Dermis microvascular lymphatic vessel endothelial cell (primary cell): ENCODE measurements at places on chromosomes 1 and 21.

DNA sequence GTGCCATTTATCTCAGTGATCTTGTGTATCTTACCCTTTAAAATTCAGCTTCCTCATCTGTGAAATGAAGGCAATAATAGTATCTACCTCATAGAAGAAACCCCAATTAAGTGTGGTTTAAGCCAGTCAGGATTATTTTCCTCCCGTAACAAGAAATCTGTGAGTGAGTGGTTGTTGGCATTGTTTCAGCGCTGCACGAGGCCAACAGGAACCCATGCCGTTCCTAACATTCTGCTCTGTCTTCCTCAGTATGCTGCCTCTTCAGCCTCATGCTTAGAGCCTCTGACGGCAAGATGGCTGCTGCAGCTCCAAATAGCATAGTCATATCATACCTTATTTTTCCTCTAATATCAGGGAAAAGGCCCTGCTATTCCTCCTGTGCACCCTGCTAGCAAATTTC lies 289.7 kb downstream of the TM2D1 start:
- DNase-seq = no peak

DNA sequence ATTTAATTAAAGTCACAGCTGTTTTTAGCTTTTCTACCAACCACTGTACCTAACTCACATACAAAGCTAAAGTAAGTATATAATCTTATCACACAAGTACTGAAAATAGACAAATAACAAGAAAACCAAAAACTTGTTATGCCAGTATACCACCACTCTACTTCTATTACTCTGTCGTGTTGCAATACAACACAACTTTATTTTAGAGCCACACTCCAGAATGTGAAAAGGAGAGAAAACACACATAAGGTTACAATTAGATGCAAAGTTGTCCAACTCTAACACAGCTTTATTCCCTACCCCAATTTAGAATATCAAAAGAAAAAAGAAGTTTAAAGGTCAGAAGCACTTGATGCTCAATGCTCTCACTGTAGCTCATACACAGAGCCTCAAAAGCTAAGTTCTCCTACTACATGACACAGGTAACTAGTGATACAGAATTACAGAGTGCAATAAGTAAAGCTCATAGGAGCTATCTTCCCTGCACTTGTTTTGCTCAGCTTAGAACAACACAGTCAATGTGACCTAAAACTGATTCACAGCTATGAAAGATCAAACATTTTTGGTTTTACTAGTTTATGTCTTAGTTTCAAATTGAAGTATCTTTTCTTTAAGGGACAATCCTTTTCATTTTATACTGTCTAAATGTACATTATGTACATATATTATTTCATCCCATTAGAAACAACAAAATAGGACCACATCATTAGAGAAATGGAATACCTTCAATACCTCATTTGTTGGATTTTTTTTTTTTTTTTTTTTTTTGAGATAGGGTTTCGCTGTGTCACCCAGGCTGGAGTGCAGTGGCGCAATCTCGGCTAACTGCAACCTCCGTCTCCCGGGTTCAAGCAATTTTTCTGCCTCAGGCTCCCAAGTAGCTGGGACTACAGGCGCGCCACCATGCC lies 29.2 kb downstream of the EYA3 start:
- no peak for DNase-seq

GRCh38 chr1:191125950-191126349 lies 648.3 kb upstream of the BRINP3 start:
- no peak for DNase-seq

GRCh38 chr1:31155216-31155806 lies 84.4 kb downstream of the NKAIN1 start:
- DNase-seq = no peak

GRCh38 chr1:228039986-228040385 lies 33.2 kb downstream of the WNT3A start:
- no peak for DNase-seq

GRCh38 chr1:185934476-185935189 lies 200.4 kb downstream of the HMCN1 start:
- DNase-seq = no peak

GRCh38 chr1:116988908-116989307 lies 12.7 kb upstream of the CD101 start:
- no peak for DNase-seq

DNA sequence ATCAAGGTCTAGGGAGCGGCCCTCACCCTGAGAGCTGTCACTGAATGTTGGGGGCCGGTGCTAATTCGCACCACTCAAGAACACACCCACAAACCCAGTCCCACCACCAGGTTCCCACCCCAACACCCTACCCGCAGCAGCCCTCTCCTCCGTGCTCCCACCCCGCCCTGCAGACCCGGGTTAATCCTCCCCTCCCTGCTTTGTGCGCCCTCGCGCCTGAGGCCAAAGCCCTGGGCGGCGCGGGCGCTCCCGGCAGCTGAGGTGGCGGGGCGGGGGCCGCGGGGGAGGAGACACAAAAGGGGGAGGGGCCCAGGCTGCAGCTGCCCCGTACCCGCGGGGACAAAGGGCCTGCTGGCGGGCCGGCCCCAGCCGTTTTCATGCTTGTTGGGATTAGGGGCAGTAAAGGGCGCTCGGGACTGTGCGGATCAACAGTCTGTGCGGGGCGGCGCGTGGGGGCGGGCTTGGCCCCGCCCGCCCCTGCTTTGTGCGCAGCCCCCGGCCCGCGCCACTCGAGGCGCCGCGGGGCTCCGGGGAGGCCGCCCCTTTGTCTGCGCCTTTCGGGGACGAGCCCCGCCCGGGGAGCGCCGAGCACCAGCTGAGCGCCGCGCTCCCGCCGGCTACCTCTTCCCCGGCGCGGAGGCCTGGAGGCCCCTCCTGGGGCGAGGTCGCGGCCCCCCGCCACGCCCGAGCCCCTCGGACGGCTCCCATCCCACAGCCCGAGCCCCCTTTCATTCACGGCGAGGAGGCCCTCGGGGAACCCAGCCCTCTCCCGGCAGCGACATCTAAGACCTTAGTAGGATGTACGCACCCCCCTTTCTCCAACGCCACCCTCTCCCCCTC lies 10.9 kb downstream of the C1orf216 start:
- DNase-seq = no peak
